ENCODE measurements at places on chromosomes 2 and 18.

- DNase-seq: no peak
Observed at GRCh38 chr2:157803952-157804351, 72.2 kb downstream of the ACVR1 start.

DNA sequence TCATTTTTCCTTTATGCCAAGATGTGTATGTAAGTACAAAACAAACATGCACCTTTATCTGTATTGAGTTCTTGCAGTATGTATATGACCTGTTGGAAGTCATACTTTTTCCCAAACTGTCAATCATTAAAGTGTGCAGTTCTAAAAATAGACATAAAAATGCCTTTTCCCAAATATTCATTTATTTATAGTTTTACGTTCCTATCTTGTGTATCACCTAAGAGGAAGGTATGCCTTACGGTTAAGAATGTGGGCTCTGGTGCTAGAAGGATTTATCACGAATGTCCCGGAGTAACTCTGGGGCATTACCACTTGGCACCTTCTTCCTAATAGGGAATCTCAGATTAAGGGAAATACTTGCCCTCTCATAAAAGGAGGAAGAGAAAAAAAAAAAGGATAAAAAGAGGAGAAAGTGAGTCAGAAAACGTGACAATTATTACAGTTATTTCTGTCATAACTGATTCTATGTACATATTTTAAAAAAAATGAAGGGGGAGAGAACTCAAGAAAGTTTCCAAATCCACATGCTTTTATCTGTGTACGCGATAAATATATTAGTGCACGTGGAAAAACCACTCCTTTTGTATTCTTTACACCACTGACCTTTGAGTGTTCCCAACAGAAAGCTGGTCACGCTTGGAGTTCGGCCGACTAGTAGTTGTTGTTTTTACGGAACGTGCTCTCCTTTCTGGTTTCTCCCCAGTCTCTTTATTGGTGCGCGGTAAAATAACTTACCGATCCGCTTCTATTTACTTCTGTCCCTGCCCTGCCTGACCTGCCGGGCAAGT, 721 bp downstream of the MCEE start:
- no peak for DNase-seq

DNA sequence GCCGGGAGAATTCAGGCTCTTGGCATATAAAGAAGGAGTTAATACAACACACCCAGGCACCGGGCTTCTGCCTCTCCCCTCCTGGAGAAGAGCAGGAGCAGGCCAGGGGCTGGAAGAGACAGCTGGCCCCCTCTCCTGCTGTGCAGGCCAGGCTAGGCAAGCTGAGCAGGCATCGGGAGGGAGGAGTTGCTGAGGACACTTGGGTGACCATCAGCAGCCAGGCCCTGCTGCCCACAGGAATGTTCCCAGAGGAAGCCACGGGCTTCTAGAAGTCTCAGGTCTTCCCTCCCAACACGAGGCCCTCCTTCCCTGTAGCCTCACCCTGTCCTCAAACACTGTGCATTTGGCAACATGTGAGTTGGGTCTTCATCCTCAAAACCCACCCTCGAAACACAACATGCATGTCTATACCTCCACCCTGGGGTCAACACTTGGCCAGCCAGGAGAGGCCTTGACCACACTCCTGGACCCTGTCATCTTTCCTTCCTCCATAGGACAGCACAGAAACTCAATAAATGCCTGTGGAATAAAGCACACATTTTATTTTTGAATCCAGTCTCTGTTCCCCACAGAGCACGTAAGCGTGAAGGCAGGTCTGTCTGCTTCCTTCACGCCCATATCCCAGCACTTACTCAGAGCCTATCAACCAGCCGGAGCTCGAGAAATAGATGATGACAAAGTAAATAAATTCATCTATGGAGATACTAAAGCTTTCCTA, 433.8 kb upstream of the ID2 start:
- no peak for DNase-seq

DNA sequence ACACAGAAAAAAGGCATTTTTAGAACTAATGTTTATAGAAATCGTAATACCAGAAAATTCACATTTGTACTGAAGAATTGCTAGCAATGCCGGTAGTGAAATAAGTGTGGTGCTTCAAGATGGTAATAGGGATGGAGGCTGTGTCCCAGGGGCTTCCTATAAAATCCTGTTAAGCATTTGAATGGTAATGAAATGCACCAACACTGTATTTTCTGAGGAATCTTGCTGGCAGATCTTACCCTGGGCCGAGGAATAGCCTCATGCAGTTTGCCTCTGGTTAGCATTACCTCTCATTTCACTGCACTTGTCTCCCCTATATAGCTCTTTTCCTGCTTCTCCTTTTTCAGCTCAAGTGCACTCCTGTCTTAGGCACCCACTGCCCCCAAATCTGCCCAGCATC, 501.6 kb upstream of the NRP2 start:
- DNase-seq: no peak

GRCh38 chr2:125364192-125364983, 1291.6 kb upstream of the GYPC start:
- DNase-seq: no peak

GRCh38 chr2:109343460-109343859, 214.5 kb downstream of the SH3RF3 start:
- no peak for DNase-seq
